Right atrium auricular region (tissue), 2 donors: ENCODE measurements at places on chromosomes 3 and 15.
A peak's percentile ranks its signal among the peaks of the same experiment; 100 is the strongest.

DNA sequence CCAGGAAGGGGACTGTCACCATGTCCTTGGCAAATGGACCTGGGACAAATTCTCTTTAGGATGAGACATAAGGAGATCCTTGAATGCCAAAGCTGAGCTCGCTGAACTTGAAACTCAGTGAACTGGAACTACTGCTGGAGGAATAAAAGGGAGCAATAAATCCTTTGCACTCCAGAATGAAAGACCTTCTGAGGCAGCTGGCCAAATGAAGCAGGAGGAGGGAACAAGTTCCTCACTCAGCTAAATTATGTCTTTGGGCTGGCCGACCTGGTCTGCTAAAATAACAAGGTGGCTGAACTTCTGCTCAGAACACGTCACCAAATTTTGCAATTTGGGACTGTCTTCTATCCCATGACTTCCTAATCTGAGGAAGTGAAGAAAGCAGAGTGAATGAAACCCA lies 314.7 kb downstream of the LPP start:
- DNase-seq, result peak; percentile 89

GRCh38 chr3:133448478-133449122 lies 48.7 kb downstream of the BFSP2 start:
- DNase-seq, result no peak

DNA sequence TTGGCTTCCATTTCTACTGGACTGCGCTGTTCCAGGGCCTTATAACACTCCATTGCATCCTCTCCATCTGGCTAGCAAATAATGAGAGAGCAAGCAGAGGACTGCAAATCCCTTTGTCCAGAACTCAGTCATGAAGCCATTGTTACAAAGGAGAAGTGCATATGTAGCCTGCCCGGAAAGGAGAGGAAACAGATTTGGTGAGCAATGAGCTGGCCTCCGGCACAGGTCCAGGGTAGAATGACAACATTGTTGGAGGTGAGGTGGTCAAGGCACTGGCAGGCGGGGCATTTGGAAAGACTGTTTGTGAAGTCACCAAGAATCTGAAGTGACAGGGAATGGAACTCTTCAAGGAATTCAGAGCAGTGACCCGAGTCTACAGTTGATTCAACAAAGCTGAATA lies 25.0 kb upstream of the ATP1B3 start:
- peak; percentile 62 for DNase-seq

DNA sequence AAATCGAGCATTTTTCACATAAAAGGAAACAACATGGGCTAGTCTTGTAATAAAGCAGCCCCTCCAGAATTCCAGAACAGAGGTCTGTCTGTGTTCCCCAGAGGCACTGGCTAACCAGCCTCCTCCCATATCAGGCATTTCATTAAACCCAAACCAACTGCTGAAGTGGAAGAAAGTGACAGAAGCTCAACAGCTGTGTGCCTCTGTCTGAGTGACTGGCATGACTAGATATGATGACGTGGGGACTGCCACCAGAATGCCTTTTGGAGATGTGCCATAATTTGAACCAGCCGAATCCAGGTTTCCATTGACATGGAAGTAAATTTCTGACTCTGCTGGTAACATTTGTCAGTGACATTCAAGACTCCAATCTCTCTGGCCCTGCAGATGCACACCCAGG lies 8.7 kb downstream of the LIMD1 start:
- DNase-seq, result no peak

GRCh38 chr15:97941572-97941971 lies 18.9 kb upstream of the ARRDC4 start:
- DNase-seq, result no peak

DNA sequence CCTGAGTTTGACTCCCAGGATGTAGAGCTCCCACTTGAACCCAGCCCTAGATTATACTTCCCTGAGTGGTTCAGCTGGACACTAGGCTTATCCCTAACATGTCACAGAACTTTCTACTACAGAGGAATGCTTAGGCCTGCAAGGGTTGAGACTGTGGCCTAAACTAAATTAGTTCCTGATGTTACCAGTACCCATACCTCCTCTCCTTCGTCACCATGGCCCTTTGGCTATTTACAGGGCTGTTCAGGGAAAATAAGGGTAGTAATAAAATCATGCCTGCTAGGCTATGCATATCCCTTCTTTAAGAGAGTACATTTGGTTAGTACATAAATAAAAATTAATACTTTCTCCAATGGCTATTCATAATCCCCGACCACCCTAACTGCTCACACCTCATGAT lies 356.4 kb upstream of the RASGRP1 start:
- DNase-seq, result no peak

DNA sequence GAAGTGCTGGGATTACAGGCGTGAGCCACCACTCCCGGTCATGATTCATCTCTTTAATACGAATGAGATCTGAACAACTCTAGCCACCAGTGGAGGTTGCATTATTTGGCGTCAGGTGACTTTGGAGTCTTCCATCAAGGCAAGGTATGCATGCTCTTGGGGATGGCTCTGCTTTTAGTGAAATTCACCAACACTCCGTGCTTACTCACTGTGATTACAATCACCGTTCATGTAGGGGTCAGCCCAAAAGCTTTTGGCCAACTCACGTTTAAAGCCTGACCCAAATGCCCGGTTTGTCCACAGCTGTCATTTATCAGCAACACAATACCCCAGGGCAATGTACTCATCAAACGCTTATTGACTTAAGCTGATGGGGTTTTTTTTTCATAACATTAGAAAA lies 155.4 kb downstream of the PDZRN3 start:
- no peak for DNase-seq

DNA sequence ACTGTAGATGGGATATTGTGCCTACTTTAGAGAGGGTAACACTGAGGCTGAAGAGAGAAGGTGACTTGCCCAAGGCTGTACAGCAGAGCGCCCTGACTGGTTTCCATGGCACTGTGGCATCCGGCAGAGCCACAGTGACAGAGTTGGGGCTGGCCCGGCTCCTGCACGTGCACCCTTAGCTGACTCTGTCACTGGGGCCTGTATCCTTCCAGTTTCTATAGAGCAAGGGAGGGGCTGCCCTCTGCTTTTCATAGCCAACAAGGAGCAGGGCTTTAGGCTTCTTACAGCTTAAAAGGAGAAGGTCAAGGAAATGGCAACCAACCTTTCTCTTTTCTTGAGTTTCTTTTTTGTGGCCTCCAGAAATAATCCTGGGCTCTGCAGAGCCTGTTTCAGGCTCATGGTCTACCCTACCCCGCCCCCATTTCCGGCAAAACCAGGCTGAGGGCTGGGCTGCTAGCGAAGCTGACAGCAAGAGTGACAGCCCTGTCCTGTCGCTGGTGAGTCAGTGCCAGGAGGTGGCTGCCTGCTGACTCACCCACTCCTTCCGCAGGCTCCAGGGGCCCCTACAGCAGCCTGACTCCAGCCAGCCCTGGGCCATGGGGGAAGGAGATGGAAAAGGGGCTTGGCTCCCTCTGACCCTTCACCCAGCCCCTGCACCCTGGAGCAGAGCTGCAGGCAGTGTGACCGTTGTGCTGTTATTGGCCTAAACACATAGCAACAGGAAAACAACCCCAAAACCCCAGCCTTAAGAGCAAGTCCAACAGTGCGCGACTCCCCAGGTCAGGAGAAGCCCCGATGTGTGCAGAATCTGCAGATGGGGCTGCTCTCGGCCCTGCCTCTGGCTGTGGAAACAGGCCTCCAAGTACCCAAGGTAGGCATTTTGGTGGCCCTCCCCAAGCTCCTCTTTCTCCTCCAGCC lies 29.8 kb downstream of the SLC6A6 start:
- DNase-seq, result peak; percentile 92

DNA sequence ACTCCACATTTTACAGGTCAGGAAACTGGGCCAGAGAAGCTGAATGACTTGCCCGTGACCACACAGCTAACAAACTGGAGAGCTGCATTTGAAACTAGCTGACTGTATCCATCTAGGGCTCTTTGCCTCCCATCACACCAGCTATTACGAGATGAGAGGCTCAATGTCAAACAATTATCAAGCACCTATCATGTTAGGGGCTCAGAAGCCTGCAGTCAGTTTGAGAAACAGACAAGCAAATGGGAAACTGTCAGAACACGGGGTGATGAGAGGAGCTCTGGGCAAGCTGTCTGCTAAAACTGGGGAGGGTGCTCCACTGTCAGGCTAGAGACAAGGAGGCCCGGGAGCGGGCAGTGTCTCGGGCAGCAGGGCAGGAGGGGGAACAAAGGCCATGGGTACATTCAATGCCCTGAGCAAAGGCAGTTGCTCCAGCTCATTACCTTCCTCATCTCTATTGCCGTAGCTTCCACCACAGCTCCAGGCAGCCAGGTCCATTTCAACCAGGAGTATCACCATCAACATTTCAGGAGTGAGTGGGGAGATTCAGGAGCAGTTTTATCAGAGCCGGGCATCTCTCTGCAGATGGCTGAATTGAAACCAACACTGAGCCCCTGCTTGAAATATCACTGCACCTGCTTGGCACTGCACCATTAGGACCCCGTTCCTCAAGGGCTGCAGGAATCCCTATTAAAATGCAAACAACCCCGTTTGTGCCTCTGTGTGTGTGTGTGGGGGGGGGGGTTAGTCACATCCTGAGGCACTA lies 122.6 kb downstream of the RAB11A start:
- DNase-seq, result no peak
